ENCODE measurements at places on chromosomes 1 and 21. TPM values are rescaled to one million over a fixed set of nuclear protein-coding genes. Genes with fewer than 3 reads are reported as not detected.

Gene SPTA1
- total RNA-seq: 0.45 TPM

Gene SVBP
- total RNA-seq: 16.4 TPM

Gene RPTN
- total RNA-seq: not detected

DNA sequence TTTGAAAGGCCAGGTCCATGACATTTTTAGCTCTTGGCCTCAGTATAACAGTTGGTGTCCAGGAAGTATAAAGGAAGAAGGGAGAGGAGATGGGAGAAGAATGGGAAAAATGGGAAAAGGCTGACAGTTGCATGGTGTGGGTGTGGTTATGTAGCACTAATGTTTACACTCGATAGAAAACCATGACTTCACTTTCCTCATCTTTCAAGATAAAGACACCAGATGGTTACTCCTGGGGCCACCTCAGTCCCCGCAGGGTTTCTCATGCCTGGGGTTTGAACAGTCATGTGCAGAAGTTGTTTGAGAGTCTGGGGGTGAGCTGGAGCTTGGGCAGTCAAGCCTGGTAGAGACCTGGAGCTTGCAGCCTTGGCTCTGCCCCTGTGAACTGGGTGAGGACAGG lies 7.9 kb downstream of the PGBD2 start:
- DNase-seq: no peak

- DNase-seq: no peak
Measured at GRCh38 chr1:53722025-53722424, 16.9 kb downstream of the GLIS1 start.

DNA sequence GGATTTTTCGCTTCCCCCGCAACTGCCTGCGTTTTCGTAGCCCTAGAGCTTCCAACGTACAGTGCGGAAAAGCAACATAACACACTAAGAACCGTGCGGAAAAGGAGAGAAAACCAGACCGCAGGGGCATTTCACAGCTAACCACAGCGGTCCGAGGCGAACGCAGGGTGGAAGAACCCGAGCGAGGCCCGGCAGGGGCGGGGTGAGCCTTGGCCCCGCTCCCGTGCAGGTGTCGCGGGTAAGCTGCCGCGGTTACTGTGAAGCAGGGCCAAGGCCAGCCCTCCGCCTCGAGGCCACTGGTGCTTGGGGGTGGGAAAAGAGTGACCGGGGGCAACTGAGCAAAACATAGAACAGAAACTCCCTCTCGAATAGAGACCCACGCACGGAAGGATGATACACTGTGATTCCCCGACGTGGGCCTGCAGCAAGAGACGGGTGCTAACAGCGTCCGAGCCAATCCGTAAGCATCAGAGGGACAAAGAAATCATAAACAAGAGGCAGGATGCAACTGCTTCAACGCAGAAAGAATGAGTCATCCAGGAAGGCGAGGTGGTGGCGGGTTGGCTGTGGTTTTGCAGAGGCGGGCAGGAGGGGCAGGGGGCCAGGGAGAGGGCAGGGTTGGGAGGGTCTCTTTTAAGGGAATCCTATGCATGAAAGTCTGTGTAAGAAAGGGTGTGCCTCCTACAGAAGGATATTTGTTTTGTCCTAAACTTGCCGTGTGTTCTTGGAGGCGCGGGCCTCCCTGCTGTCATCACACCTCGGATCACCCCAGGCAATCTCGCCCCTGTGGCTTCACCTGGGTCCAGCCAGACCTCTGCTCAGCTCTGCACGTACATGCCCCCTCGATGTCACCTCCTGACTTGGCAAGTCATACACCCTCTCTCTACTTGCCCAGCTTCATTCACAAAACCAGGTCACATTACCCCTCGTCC lies 7.3 kb downstream of the GNG4 start:
- no peak for DNase-seq

Data from left lung (tissue), 14 donors.